ENCODE measurements at places on chromosomes 12 and 14. TPM values are rescaled to one million over a fixed set of nuclear protein-coding genes. Genes with fewer than 3 reads are reported as not detected.

- peak overlapping the region; percentile 68 for H3K4me3 ChIP-seq
- peaks cover 11% of the 10 kb centered on the region for H3K36me3 ChIP-seq
- DNase-seq, result no peak
- H3K27me3 ChIP-seq, result no peaks in the 10 kb centered on the region
Measured at GRCh38 chr14:74713395-74713735, 421 bp downstream of the FCF1 start.

DNA sequence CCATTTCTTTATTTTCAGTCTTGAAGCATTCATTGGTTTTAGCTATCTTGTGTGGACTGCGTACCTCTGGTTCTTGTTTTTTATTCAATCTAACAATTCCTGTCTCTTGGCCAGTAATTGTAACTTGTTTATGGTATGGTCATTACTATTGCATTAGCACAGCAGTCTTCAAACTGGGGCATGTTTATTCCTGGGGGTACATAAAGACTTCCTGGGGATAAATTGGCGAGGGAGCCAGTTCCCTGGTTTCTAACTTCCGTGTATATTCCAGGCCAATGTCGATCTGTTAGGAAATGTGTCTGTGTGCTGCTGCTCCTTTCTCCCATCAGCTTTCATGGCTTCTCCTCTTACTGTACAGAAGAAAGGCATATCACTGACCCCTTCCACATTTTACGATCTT, 13.7 kb upstream of the EVL start:
- no peak overlapping the region for H3K4me3 ChIP-seq
- no peak overlapping the region for H3K27ac ChIP-seq
- DNase-seq, result no peak

GRCh38 chr14:95163132-95163531, 5.8 kb upstream of the DICER1 start:
- H3K4me1 ChIP-seq, result peaks cover 13% of the 10 kb centered on the region
- no peak for DNase-seq
- no peak overlapping the region for H3K27ac ChIP-seq
- no peaks in the 10 kb centered on the region for H3K36me3 ChIP-seq
- no peak overlapping the region for H3K4me3 ChIP-seq

Gene PRH2
- not detected for total RNA-seq

Gene EML5
- total RNA-seq, result 1.0 TPM

DNA sequence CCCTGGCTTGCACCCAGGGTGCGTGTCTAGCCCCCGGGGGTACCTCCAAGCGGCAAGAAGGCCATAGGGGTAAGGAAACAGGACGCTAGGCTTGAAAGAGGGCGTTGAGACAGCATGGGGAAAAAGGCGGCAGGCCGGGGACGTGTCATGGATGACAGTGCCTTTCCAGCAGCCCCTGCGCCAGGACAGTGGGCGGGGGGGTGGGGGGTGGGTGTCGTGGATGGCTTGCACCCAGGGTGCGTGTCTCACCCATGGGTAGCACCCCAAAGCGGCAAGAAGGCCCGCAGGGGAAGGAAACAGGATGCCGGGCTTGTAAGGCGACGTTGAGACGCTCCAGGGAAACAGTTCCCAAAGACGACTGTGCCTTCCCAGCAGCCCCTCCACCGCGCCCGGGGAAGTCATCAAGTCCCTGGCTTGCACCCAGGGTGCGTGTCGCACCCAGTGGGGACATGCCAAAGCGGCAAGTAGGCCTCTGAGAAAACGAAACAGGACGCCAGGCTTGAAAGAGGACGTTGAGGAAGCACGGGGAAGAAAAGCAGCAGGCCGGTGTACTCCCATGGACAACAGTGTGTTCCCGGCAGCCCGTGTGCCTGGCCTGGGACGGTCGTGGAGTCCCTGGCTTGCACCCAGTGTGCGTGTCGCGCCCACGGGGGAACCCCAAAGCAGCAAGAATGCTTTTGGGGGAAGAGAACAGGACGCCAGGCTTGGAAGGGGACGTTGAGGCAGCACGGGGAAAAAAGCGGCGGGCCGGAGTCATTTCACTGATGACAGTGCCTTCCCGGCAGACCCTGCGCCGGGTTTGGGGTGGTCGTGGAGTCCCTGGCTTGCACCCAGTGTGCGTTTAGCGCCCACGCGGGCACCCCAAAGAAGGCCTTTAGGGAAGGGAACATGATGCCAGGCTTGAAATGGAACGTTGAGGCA, 163.5 kb upstream of the ALG10B start:
- no peak overlapping the region for H3K27ac ChIP-seq
- no peaks in the 10 kb centered on the region for H3K4me1 ChIP-seq
- H3K27me3 ChIP-seq, result no peaks in the 10 kb centered on the region
- H3K4me3 ChIP-seq, result no peak overlapping the region

Gene PSMA6
- 216 TPM for total RNA-seq

Gene CLEC4D
- total RNA-seq, result not detected

- peaks cover 32% of the 10 kb centered on the region for H3K4me1 ChIP-seq
- no peak overlapping the region for H3K27ac ChIP-seq
- H3K4me3 ChIP-seq, result no peak overlapping the region
- H3K27me3 ChIP-seq, result no peaks in the 10 kb centered on the region
- no peak for DNase-seq
Measured at GRCh38 chr12:104510873-104511440, 54.2 kb downstream of the CHST11 start.

- H3K27me3 ChIP-seq, result peaks cover 32% of the 10 kb centered on the region
- DNase-seq, result peak; percentile 67
- H3K27ac ChIP-seq, result no peak within 1 kb of the TSS
- H3K4me1 ChIP-seq, result peaks cover 12% of the 10 kb centered on the region
Measured at GRCh38 chr12:96193725-96194575, at the start of gene ELK3. Gene ELK3, plus strand, starts transcription at chr12:96194375.

DNA sequence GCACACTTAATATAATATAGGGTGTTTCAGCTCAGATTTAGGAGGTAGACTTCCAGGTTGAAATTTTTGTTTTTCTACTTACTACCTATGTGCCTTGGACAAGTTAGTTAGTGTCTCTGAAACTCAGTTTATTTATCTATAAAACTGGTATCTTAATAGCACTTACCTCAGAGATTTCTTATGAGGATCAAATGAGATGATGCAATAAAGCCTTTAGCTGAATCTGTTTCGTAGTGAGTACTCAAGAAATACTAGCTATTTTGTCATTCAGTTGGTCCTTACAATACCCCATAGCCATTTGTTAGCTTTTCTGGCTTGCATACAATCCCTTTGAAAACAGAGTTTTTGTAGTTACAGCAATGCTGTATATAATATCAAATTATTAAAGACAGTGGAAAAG, 497.0 kb downstream of the NRXN3 start:
- H3K27ac ChIP-seq, result no peak overlapping the region
- DNase-seq, result no peak
- H3K4me1 ChIP-seq, result no peaks in the 10 kb centered on the region
- no peak overlapping the region for H3K4me3 ChIP-seq

DNA sequence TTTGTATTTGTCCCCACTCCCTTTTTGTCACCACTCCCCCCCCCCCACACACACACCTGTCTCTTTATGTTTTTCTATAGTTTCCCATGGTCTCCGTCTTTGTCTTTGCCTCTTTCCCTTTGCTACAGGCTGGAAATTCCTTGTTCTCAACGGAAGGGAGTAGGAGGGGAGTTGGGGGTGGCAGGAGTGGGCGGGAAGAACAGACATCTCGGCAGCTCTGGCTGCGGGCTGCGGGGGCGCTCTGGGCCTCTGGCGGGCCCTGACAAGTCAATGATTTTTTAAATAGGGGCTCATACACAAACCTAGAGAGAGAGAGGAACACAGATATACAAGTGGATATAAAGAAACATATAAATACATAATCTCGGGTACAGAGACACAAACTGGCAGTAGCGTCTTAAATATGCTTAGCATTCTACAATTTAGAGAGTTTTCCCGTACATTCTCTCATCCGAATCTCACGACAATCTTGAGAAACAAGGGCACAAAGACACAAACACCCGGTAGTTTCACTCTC, 2.4 kb upstream of the NAB2 start:
- peak overlapping the region; percentile 88 for H3K27ac ChIP-seq
- DNase-seq, result peak; percentile 90
- peaks cover 10% of the 10 kb centered on the region for H3K4me1 ChIP-seq
- H3K4me3 ChIP-seq, result peak overlapping the region; percentile 77
- H3K36me3 ChIP-seq, result no peaks in the 10 kb centered on the region
- no peaks in the 10 kb centered on the region for H3K27me3 ChIP-seq

DNA sequence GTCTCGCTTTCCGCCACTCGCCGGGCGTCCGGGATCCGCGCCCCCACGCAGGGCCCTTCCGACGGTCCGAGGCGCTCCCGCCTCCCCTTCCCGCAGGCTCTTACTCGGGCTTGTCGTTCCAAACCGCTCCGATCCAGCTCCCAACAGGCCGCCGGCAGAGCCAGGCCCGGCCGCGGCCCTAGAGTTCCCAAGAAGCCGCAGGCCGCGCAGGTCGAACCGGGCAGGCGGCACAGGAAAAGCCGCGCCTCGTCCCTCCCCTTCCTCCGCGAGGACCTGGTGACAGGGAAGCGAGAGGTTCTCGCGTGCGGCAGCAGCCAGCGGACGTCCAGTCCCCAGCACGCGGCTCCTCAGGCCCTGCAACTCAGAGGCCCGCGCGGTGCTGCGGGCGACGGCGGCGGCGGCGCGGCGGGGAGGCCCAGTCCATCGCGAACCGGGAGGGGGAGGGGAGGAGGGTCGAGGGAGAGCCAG, 272 bp downstream of the HECTD1 start:
- H3K27me3 ChIP-seq, result no peaks in the 10 kb centered on the region
- H3K27ac ChIP-seq, result peak overlapping the region; percentile 92
- peaks cover 8% of the 10 kb centered on the region for H3K4me1 ChIP-seq
- H3K4me3 ChIP-seq, result peak overlapping the region; percentile 65
- no peaks in the 10 kb centered on the region for H3K36me3 ChIP-seq
- no peak for DNase-seq

Gene PYM1
- total RNA-seq, result 75.9 TPM
